ENCODE measurements at places on chromosomes 16 and 17. TPM values are rescaled to one million over a fixed set of nuclear protein-coding genes. Genes with fewer than 3 reads are reported as not detected.

The CSH2 gene
- polyA plus RNA-seq: not detected

The PRR11 gene
- 1.7 TPM for polyA plus RNA-seq

The HP gene
- polyA plus RNA-seq: 59.4 TPM

The NOG gene
- 0.11 TPM for polyA plus RNA-seq

The C16orf82 gene
- polyA plus RNA-seq: not detected

The SUMO2 gene
- 282 TPM for polyA plus RNA-seq

The SLFN14 gene
- not detected for polyA plus RNA-seq

The AARSD1 gene
- 17.4 TPM for polyA plus RNA-seq

The SUZ12 gene
- polyA plus RNA-seq: 3.7 TPM

The KRT31 gene
- not detected for polyA plus RNA-seq

The MYO15A gene
- polyA plus RNA-seq: 4.4 TPM

The IL21R gene
- polyA plus RNA-seq: 2.1 TPM

The CWC25 gene
- polyA plus RNA-seq: 7.5 TPM

The CSH1 gene
- polyA plus RNA-seq: not detected

The SMIM22 gene
- polyA plus RNA-seq: not detected

The PRKCB gene
- polyA plus RNA-seq: 57.4 TPM

The ZNF287 gene
- 0.53 TPM for polyA plus RNA-seq

The KCNH4 gene
- polyA plus RNA-seq: not detected

The POLG2 gene
- 0.85 TPM for polyA plus RNA-seq

The SNX20 gene
- polyA plus RNA-seq: 51.0 TPM

The CD300C gene
- 98.6 TPM for polyA plus RNA-seq

The SPN gene
- polyA plus RNA-seq: 42.4 TPM

The CHST4 gene
- polyA plus RNA-seq: not detected

The CASKIN2 gene
- polyA plus RNA-seq: not detected

The HOXB13 gene
- polyA plus RNA-seq: not detected

The OTOP2 gene
- polyA plus RNA-seq: 0.13 TPM

The CHCT1 gene
- polyA plus RNA-seq: 0.57 TPM

The ARHGDIG gene
- polyA plus RNA-seq: not detected

The NPIPB9 gene
- polyA plus RNA-seq: 1.4 TPM

The IRX6 gene
- polyA plus RNA-seq: not detected

The ADAD2 gene
- not detected for polyA plus RNA-seq

The HOXB4 gene
- polyA plus RNA-seq: not detected

The SLC5A10 gene
- polyA plus RNA-seq: 0.10 TPM

The CPNE7 gene
- polyA plus RNA-seq: not detected

The PPP1R27 gene
- 0.33 TPM for polyA plus RNA-seq

Data from CD14-positive monocyte (primary cell).